HuH-7 (cell line): ENCODE measurements at places on chromosomes 7 and 10.
A peak's percentile ranks its signal among the peaks of the same experiment; 100 is the strongest.

GRCh38 chr7:27617651-27618381 lies 44.9 kb downstream of the HIBADH start:
- DNase-seq: no peak

- DNase-seq: no peak
Measured at GRCh38 chr10:54758791-54759190, 42.2 kb downstream of the PCDH15 start.

DNA sequence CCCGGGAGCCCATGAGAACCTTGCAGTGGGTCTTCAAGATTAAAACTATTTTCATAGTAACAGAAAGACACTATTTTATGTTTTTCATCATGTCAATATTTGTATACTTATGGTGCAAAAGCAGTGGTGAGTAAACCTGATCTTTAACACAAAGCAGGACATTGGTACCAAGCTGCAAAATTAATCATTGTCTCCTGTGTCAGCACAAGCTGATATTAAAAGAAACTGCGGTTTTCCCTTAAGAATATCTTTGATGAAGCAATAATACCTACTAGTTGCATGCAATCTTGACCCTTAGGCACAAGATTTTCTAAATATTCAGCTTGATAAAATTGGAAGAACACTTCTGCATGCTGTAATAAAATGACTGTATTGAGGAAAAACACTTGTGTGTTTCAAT lies 121.7 kb downstream of the MDFIC start:
- no peak for DNase-seq

- no peak for DNase-seq
Measured at GRCh38 chr10:79995979-79996634, 47.2 kb upstream of the SFTPD start.

- DNase-seq: no peak
Measured at GRCh38 chr7:1263391-1263951, 30.8 kb downstream of the UNCX start.

- DNase-seq: no peak
Measured at GRCh38 chr7:107715531-107715930, 28.4 kb upstream of the CBLL1 start.

GRCh38 chr7:138077809-138078208 lies 1.6 kb downstream of the AKR1D1 start:
- DNase-seq: no peak

DNA sequence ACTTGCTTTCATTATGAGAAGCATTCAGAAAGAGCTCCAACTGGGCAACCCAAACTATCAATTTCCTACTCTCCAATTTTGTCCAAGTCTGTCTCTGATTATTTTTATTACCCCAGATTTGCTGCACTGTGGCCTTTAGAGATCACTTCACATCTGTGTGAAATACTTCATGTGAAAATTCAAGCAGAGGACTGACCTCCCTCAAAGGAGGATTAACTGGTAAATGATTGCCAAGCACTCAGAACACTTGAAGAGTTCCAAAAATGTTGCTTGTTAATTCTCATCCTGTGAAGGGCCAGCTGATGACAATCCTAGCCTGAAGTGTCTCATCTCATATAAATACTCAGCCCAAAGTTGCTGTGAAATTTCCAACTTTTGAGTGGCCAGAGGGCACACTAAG lies 182.8 kb upstream of the DGKB start:
- DNase-seq: no peak

- no peak for DNase-seq
Measured at GRCh38 chr10:5559642-5560141, 34.9 kb downstream of the CALML3 start.

DNA sequence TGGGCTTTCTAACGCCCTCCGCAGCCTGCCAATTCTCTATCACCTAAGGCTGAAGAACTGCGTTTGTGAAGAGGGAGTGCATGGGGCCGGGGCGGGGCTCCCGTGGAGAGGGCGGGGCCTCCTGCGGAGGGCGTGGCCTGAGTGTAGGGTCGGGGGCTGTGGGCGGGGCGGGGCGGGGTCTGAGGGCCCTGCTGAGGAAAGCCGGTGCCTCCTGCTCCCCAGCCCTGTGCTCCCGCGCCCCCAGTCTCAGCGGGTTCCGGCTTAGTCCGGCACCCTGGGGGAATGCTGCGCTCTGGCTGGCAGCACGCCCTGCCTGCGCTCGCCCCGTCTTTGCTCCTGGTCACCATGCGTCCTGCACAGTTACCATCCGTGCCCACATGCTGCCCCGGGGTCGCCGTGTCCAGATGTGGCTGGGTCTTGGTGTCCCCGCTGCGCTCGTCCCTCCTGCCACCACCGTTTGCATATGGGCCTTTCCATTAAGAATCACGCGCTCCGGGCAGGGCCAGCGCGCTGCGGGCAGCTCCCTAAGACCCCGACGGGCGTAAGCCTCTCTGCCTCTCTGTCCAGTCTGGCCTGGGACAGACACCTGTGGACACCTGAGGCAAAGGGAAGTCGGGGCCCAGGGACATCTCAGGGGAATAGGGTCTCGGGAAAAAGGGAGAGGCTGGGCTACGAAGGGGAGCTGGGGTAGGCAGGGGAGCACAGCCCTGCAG lies 144.0 kb upstream of the RET start:
- DNase-seq: no peak

GRCh38 chr10:109889867-109890266 lies 33.4 kb downstream of the XPNPEP1 start:
- DNase-seq: no peak

DNA sequence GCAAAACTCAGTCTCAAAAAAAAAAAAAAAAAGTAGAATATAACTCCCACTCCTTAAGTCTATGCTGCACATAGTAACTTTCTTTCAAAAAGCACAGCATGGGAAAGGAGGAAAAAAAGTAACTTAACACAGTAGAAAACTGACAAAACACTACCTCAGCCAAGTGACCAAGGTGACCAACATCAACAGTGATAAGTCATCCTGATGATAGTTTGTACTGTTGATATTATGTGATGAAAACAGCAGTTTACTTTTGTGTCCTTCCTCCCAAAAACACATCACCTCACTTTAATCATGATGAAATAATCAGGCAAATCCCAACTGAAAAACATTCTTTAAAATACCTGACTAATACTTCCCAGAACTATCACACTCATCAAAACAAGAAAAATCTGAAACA lies 29.3 kb upstream of the MAT1A start:
- no peak for DNase-seq

DNA sequence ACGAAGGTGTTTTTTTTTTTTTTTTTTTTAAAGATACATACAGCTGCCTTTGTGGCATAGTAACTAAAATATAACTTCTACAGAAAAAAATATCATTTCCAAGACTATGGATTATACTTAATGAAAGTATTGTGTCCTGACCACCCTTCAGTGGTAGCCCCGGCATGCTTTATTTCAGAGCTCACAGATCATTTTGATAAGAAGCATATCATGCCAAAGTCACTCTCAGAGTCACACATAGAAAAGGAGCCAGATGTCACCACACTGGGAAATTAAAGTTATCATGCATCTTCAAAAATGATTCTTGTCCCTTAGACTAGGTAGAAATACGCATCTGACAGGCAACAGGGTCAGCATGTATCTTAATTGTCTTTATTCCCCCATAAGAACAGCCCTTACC lies 3.0 kb downstream of the ADARB2 start:
- DNase-seq: no peak

DNA sequence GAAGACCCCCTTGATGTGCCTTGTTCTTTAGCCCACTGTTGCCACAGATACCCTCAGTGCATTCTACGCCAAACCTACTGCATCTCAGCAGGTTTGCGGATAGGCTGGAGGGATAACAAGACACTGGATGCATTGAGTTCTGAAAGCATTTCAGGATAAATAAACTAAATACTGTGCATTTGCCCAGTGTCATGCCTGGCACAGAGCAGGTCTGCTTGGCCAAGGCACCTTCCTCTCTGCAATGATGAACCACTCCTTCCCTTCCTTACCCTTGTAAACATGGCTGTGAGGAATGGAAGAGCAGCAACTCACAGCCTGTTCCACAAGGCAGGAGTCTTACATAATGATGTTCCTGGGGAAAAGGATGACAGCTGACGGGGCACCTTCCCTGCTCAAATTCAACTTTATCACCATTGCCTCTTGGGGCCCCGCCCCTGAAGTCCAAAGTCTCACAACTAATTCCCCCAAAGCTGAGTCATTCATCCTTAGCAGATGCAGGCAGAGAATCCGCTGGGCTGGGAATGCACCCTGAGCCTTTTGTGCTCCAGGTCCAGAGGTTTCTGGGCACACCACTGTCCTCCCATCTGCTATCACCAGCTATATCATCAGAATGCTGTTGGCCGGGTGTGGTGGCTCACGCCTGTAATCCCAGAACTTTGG lies 11.6 kb downstream of the DDX56 start:
- peak; percentile 28 for DNase-seq

GRCh38 chr7:44142028-44142427 lies 896 bp upstream of the MYL7 start:
- DNase-seq: no peak

GRCh38 chr10:70146489-70147258 lies at the start of gene TYSND1:
Gene TYSND1 (minus strand): TSS chr10:70146700. CDS start chr10:70146586, 114 bp downstream.
- peak; percentile 98 for DNase-seq

GRCh38 chr7:76234931-76235441 lies 33.3 kb downstream of the SRRM3 start:
- peak; percentile 83 for DNase-seq

- no peak for DNase-seq
Measured at GRCh38 chr7:104362756-104363155, 34.4 kb downstream of the LHFPL3 start.

DNA sequence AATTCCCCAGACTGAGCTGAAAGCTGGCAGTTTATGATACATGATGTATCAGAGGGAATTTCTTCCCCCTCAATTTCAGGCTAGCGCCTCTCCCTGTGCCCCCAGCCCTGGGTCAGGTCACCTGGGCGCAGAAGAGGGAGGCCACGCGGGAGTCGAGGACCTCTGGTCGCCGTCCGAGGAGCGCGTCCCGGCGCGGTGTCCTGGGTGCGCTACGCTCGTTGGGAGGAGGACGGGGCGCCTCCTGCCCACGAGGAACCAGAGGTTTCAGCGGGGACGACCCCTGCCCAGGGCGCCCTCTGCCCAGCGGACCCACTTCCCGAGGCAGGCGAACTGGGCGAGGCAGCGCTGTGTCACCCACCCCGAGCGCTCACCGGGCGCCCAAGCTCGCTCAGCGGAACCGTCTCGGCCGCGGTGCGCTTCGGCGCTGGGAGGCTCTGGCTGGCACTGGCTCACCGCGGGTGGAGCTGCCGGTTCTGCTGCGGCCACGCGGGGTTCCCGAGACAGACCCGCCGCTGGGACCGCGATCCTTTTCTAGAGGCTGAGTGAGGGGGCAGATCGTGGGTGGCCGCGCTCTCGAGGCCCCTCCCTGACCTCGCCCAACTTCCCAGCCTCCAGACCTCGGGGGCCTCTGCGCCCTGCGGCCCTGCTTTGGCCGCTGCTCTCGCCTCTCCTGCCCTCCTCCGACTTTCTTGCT lies at the start of gene FAM237B:
FAM237B (minus strand) TSS at position 504 of the 694 bp plus-strand sequence. CDS start 1,556 bp downstream, outside the sequence.
- peak; percentile 42 for DNase-seq

DNA sequence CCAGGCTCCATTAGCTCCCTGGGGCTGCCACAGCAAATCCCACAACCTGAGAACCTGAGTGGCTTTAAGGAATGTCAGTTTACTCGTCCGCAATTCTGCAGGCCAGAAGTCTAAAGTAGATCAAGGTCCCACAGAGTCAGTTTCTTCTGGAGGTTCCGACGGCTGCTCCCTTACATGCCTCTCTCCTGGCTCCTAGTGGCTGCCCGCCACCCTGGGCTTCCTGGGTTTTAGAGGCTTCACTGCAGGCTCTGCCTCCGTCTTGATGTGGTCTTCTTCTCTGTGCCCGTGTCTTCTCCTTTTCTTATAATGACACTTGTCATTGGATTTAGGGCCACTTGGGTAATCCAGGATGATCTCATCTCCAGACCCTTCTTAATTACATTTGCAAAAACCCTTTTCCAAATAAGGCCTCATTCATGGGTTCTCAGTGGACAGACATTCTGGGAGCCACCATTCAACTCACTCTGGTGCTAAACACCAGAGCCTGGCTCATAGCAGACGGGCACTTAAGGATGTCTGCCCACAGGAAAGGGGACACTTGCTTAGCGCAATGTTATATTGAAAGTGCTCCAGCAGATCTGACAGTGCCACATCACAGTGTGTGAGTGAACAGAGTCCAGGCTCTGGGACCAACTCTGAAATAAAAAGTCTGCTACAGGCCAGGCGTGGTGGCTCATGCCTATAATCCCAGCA lies 77.6 kb downstream of the VWC2 start:
- DNase-seq: no peak

DNA sequence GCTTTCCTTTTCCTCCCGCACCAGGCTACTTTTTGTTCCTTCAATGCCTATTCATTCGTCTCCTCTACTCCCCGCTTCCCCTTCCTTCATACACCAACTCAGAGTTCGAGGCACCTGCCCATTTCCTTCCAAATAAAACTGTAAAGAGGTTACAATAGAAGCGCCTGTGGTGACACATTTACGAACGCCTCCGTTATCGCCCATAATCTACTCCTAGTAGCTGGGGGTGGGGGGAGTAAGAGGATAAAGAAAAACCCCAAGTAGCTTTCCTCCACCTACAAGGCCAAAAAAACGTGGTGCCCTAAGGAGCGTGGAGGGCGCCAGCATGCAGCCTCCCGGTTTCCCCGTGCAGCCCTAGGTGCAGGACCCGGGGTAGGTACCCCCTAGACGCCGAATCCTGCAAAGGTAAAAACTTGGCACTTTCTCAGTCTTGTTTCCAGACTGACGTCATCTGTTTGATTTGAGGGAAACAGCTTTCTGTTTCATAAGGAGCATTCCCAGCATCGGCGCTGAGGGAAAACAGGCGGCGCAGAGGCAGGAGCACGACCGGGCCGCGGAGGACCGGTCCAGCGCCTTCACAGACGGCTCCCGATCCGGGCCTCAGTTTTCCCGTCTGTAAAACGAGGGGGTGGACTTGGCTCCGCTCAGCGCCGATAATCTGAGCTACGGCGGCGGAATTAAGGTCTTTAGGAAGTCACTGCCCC lies 922 bp downstream of the PPA1 start:
- DNase-seq: peak; percentile 56

DNA sequence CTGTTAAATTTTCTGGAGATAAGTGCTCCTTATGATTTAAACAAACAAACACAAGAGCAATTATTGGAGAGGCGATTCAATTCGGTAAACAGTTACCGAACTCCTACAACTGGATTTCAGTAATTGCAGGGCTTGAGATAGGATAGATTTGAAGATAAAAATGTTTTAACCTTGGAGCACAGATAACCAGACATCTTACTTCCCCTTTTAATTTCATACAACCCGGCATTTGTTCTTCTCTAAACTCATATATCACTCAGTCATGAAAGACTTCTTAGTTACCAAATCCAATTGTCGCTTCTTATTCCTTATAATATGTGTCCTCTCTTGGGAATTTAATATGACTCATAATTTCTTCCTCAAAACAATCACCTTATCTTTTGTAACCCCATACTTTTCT lies 235.9 kb upstream of the CSTF2T start:
- no peak for DNase-seq

- no peak for DNase-seq
Measured at GRCh38 chr7:149853157-149853556, 15.0 kb downstream of the ZNF862 start.
